Daoy (cell line): ENCODE measurements at places on chromosomes 1 and 21.

- no peak for DNase-seq
These were observed 222.8 kb downstream of the SIPA1L2 start for GRCh38 chr1:232407120-232407519.

DNA sequence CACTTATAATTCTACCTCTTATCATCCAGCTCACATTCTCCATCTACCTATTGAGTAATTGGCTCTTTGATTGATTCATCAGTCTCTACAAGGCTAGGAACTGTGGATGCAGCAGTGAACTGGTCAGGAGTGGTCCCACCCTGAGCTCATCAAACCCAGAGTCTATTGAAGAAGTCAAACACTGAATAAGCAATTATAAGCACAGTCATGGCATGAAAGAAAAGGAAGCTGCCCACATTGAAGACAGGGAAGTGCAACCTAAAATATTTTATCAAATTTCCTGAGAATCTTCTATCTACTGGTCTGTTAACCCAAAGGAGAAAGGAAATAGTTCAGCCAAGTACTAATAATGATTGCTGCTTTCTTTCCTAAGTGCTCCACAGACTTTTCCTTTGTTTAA is 35.7 kb downstream of the ACP6 start:
- DNase-seq, result no peak

DNA sequence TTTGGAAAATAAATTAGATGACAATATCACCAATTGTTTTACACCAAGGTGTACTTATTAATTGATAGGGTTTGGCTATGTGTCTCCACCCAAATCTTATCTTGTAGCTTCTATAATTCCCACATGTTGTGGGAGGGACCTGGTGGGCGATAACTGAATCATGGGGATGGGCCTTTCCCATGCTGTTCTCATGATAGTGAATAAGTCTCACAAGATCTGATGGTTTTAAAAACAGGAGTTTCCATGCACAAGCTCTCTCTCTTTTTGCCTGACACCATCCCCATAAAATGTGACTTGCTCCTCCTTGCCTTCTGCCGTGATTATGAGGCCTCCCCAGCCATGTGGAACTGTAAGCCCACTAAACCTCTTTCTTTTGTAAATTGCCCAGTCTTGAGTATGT is 131.0 kb upstream of the LMO4 start:
- DNase-seq, result no peak

- no peak for DNase-seq
These were observed 44.7 kb downstream of the XCL2 start for GRCh38 chr1:168498956-168499687.

DNA sequence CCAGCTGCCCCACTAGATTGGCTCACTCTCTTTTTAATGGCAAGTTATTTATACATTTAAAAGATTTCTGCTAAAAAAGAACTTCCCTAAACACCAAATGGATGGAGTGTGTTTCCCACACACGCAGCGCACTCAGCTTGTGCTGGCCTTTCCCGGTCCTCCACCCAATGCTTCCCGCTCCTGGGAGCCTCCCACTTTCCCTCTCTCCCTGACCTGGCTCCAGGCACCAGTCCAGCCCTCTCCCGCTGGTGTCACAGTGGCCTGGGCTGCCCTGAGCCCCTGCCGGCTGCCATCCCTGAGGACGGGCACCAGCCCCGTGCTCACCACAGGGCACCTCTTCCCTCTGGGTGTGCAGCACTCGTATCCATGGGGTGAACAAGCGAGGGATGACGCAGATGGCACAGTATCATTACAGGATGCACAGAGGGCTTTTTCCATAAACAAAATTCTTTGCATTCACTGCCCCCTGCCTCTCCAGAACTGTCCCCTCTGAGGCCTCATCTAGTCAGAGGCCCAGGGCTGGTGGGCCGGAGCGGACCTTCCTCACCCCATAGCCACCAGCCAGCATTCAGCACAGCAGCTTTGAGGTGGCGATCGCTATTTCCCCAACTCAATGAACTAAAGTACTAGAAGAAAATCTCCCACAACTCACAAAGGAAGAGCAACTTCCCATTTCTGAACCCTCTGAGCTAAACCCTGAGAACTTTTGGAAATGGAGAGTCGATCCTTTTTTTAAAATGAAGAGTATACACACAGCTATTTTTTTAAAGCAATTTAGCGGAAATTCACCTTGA is 68.5 kb downstream of the SLC37A1 start:
- no peak for DNase-seq

DNA sequence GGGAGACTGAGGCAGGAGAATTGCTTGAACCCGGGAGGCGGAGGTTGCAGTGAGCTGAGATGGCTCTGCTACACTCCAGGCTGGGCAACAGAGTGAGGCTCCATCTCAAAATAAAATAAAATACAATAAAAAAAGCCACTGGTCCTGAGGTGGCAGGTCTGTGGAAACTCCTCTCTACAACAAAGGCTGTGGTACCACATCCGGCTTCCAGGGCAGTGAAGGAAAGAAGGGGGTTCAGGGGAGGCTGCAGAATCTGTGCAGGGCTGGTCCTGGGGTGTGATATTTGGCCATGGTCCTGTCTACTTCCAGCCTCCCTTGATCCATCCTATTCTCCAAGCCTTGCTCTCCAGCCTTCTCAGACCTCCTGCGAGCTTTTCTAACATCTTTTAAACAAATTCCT is 731 bp upstream of the ZNF683 start:
- no peak for DNase-seq

- no peak for DNase-seq
These were observed 213.4 kb upstream of the CACYBP start for GRCh38 chr1:174786358-174786757.

DNA sequence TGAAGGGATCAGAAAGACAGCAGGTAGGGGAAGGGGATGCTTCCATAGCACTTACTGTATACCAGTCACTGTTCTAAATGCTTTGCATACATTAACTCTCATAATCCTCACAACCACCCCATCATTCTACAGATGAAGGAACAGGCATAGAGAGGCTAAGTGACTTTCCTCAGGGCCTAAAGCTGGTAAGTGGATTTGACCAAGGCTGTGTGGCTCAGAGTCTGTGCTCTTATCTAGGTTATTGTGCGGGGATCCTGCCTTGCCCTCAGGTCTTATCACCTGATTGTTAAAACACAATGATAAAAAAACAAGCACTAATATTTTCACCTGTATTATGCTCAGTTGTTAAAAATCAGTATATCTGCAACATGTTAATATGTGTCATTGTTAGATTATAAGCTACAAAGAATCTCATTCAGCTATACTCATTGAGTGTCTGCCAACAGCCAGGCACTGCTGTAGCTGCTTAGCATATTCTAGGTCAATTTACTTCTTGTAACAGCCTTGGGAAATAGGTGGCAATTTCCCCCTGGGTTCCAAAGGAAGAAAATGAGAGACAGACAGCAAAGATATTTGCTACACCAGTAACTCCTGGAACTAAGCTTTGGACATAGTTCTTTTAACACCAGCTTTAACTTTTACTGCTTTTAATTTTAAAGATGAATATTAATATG is 38.6 kb upstream of the RBM15 start:
- DNase-seq, result no peak

DNA sequence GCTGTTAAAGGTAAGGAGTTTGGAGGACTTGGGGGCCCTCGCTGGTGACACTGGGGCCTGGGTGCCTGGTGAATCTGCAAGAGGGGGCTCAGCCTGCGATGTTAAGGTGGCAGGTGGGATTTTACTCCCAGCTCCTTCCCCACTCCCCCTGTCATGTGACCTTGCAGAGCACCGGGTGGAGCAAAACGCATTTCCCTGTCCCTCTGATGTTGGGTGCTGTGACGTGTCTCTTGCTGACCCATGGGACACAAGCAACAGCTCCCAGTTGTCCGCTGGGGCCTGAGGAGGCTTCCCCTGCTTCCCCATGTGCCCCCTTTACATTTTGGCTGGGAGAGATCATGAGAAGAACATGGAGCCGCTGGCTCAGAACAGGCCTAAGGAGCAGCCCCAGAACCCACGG is 319.0 kb downstream of the MATN1 start:
- no peak for DNase-seq

- DNase-seq, result no peak
These were observed 432.3 kb downstream of the LRRIQ3 start for GRCh38 chr1:73765551-73766233.

DNA sequence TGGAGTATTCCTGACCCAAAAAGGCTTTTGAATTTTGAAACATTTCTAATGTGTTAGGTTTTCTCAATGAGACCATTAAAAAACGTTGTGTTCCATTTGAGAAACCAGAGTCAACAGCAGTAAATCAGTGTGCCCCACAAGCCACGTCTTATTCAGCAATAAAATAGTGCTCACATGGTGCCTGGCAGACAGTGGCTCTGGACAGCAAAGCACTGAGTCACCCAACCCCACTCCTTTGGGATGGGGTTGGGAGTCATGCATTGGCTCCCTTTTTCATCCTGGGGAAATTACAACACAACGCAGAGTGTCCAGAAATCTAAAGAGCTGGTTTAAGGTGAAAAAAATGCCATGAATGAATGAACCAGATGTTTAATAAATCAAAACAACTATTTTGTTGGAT is 46.5 kb downstream of the KCNJ15 start:
- DNase-seq, result peak; percentile 96

DNA sequence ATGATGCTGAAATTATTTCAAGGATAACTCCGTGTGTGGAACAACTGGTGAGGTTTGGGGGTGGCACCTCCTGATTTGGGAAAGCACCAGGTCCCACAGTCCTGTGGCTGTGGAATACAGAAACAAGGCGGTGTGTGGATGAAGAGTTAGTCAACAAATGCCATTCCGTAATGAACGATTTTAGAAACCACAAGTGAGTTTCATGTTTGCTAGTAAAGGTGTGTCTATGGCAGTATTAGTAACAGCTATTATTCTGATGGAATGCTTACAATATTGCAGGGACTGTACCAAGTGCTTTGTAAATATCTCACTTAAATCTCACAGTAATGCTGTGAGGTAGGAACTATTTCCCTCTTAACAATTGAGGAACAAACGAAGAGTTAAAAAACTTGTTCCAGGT is 53.8 kb downstream of the B3GALNT2 start:
- no peak for DNase-seq

DNA sequence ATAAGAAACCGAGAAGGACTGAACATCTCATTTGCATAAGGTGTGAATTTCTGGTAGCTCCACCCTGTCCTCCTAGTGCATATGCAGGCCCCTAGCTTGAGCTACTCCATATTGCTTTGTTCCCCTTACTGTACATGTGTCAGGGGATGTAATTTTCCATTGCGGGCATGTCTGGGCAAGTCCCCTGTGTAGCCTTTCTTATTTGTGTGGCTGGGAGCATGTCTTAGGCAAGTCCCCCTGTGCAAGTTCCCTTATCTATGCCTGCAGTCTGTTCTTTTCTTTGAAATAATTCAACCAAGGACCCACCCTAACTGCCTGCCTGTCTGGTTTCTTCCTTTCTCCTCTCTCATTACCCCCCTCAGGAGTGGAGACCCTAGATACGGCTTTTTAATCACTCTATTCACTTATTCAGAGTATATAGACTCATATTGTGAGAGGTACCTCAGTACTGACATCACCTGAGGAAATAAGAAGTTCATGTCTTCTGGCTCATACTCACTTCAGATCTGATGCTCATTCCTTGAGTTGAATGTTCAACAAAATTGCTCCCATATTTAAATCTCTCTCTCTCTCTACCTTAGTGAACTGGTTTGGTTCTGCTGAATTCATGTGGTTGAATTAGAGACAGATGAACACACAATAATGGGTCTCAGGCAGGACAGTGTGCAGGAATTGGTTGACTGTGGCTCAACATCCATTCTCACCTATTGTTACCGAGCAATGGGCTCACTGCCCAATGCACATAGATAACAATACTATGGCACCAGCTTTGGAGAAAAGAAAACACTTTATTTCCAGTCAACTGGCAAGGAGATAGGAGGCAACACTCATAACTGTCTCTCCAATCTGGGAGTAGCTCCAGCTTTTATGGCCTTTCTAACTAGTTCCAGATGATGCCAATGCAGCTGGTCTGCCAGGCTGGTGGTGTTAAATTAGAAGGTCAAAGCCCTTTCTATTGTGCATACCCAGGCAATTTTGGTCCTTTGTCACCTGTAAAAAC is 27.9 kb upstream of the NPL start:
- no peak for DNase-seq

GRCh38 chr1:99957818-99958217 is 12.0 kb upstream of the SLC35A3 start:
- DNase-seq, result no peak

DNA sequence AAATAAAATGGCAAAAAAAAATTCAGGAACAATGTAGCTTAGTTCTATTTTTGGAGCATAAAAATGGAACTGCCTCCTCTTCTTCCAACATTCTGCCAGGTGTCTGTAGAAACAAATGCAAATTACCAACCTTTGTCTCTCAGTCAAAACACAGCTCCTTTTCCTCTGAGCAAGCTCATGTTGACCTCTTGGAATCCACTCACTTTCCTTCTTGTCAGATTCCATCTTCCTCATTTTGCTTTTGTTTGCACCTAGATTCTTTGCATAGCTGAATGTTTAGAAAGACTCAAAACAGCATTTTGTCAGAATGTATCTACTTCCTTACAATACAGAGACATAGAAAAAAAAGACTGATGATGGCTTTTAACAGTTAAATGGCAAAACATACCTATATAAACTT is 178.2 kb downstream of the ADGRL2 start:
- DNase-seq, result no peak

- no peak for DNase-seq
These were observed 485.4 kb upstream of the PRMT6 start for GRCh38 chr1:106571109-106571508.

DNA sequence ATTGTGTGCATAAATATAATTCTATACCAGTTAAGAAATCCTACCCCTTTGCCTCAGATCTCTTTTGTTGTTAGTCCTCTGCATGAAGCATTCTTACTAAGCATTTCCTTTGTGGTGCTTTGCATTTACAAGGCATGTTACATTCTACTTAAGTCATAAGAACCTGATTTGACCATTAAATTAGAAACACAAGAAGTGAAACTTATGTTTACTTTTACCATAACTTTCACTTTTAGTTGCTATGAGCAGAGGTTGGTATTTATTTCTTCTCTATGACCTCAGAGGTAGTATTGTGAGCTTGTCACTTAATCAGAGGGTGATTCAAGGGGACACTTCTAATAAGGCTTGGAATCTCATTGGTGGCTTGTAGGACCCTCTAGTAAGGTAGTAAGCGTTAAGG is 9.0 kb downstream of the FAM20B start:
- peak; percentile 13 for DNase-seq

GRCh38 chr1:241459186-241459802 is 60.3 kb downstream of the FH start:
- no peak for DNase-seq

DNA sequence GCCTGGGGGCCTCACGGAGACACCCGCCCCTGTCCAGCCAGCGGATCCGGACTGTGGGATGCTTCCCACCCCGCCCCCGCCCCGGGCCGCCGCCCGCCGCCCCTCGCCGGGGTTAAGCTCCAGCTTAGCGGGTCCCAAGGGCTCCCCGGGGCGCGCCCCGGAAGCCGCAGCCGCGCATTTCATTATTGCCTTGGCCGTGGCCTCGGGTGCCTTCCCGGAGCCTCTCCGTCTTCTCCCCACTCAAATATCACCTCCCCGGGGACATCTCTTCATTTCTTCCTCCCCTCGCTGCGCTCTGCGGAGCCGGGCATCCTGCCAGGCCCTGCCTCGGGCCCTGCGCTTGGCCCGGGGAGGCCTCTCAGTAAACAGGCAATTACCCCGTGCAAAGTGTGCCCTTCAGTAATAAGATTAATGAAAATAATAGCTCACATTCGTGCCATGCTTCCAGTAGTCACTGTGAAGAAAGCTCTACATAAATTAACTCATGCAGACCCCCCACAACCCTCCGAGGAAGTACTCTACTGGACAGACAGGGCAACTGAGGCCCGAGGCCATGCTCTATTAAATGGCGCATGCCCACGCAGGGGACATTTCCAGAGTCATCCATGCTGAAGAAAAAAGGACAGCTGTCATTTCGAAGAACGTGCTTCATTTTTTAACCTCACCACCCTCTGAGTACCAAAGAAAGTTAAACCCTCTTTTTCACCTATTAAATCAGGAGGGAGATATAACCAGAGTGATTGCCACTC is 49.9 kb upstream of the LAPTM5 start:
- DNase-seq, result peak; percentile 71
